Kidney (tissue), 22 donors: ENCODE measurements at places on chromosomes 13 and 19. TPM values are rescaled to one million over a fixed set of nuclear protein-coding genes. Genes with fewer than 3 reads are reported as not detected.

SBNO2 gene
- 156 TPM for total RNA-seq

CPB2 gene
- not detected for total RNA-seq

ZNF865 gene
- 17.4 TPM for total RNA-seq

IL17D gene
- total RNA-seq: 0.44 TPM

SBSN gene
- total RNA-seq: not detected

ZNF556 gene
- total RNA-seq: 0.76 TPM

ASPDH gene
- total RNA-seq: not detected

NPHS1 gene
- total RNA-seq: 0.25 TPM

CDC42EP5 gene
- 29.9 TPM for total RNA-seq

TMEM150B gene
- total RNA-seq: 3.6 TPM

C13orf42 gene
- not detected for total RNA-seq

ERICH4 gene
- not detected for total RNA-seq

DNA sequence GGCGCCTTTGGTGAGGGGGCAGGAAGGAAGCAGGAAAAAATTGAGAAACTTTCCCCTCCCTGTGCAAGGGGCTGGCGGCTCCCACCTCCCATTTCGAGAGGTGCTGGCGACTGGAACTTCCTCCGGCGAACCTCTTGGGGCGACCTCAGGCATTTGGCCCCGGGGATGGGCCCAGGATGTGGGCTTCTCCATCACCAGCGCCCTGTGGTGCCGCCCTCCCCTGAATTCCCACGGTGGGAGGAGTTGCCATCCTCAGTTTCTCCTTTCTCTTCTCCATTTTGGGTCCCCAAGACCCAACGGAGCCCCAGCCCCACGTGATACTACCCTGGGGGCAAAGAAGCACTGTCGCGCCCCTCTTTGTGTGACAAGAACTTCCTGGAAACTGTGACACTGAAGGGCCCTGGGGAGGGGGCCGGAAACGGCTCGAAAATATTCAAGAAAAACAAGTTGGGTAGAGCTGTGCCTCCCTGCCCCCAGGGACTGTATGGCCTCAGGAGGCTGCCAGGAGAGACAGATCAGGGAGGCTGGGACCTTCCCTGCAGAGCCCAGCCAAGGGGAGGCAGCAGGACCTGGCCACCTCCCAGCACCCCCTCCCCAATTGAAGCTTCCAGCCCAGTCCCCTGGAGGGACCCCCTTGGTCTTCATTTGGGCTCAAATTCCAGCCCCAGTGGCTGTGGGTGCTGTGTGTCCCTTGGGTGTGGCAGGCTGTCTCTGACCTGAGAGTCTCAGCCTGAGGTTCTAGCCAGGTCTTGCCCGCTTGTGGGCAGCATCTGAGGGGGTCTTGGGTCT lies 16.2 kb upstream of the AP1M2 start:
- DNase-seq: peak; percentile 81

GRCh38 chr13:104111031-104111430 lies 1044.8 kb upstream of the SLC10A2 start:
- DNase-seq: no peak

- peak; percentile 46 for DNase-seq
Observed at GRCh38 chr19:6723738-6724137, 3.3 kb upstream of the C3 start.

- no peak for DNase-seq
Observed at GRCh38 chr13:77537289-77537919, 1.9 kb downstream of the SCEL start.

GRCh38 chr19:30896554-30896953 lies 452.7 kb downstream of the TSHZ3 start:
- peak; percentile 93 for DNase-seq

GRCh38 chr19:46350029-46350757 lies 3.3 kb downstream of the PPP5C start:
- no peak for DNase-seq

DNA sequence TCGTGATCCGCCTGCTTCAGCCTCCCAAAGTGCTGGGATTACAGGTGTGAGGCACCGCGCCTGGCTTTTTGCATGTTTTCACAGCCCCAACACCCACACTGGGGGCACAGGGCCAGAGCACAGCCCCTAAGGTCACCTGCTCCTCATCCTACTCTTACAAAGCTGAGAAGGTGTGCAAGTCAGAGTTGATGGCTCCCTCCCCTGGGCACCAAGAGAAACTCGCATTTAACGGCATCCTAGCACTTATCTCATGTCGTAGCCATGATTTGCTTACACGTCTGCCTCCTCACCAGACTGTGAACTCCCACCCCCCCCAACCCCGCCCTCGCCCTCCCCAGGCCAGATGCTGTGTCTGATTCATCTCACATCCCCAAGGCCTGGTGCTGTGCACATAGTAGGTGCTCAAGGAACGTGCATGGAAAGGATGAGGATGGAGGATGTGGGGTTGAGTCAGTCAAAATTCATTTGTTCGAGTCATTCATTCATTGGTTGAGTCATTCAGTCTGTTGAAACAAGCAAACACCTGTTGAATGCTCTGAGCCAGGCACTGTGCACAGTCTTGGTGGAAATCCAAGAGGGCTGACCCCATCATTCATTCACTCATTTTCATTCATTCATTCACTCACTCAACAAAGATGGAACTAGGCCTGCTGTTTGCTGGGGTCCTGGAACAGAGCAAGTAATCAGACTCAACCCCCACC lies 11.3 kb downstream of the SHANK1 start:
- no peak for DNase-seq

DNA sequence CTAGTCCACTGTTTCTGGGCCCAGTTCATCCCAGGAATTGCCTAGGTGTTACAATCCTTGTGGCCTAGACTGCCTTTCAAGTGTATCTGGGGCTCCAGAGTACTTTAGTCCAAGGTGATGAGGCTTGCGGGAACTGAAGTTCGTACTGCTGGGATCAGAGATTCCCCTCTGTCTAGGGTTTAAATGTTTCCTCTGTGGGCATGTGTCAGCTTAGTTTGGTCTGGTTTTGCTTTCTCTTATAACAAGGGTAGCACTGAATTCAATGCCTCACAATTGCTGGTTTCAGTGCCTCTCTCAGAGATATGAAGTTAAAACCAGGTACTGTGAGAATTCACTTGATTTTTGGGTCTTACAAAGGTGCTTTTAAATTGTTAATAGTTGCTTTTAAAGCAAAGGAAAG lies 30.8 kb downstream of the RGCC start:
- DNase-seq: no peak

- peak; percentile 16 for DNase-seq
Observed at GRCh38 chr19:33906578-33907335, 110.1 kb downstream of the KCTD15 start.

- no peak for DNase-seq
Observed at GRCh38 chr19:35380450-35381124, 9.7 kb downstream of the GPR42 start.

- DNase-seq: no peak
Observed at GRCh38 chr13:37385248-37385647, 213.3 kb downstream of the POSTN start.

DNA sequence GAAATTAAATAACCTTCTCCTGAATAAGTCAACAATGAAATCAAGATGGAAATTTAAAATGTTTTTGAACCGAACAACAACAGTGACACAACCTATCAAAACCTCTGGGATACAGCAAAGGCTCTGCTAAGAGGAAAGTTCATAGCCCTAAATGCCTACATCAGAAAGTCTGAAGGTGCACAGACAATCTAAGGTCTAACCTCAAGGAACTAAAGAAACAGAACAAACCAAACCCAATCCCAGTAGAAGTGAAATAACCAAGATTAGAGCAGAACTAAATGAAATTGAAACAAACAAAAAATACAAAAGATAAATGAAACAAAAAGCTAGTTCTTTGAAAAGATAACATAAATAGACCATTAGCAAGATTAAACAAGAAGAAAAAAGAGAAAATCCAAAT lies 9.0 kb downstream of the UGGT2 start:
- DNase-seq: no peak

DNA sequence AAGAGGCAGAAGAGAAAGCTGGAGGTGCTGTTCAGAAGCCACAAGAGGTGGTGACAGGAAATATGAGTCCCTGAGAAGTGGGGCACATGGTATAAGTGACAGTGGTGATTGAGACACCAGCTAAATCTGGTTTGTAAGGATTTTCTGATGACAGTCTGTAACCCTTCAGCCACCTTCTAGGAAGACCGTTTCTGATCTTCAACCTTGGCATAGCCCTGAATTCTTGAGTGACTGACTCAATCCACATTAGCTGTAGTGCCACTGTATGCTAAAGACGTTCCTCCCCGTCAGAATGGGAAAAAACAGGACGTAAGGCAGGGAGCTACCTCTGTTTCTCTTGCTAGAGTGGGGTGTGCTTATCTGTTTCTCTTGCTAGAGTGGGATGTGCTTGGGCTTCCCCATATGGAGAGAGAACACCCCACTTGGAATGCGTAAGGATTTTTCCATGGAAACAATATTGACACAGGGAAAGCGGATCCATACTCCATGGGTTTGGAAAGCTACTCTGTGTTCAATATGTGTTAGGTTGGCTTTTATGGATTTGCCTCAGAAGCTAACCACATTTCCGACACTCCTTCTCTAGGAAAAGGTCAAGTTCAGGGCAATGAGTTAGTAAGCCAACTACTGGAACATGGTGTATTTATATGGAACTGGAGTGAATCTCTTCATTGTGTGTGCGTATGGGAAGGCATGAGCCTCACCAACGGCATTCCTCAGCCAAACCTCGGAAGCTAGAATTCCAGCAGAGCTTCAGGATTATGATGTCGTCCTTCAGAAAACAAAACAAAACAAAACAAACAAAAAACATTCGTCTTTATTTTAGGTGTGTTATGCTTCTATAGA lies 948.8 kb upstream of the SLC10A2 start:
- no peak for DNase-seq

DNA sequence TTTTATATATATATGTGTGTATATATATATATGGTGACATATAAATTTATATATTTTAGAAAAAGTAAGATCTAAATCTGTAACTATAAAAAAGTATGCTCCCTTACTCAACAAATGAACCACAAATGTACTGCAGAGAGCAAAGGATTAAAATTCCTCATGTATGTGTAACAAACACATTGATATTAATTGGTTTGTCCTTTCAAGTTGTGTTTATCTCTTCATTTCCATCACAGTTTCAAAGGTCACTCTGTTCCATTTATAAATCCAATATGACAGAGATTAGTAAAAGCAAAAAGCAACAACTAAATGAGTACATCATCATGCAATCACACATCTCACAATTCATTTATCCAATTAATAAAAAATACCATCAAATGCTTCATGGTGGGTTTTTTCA lies 247.9 kb downstream of the DACH1 start:
- no peak for DNase-seq

- DNase-seq: no peak
Observed at GRCh38 chr13:82802528-82802927, 1079.7 kb downstream of the SLITRK1 start.

- DNase-seq: peak; percentile 97
Observed at GRCh38 chr19:4343370-4344307, at the start of gene MPND. TSS of gene MPND (plus strand) at chr19:4343562. CDS start at chr19:4343594, 32 bp downstream.

GRCh38 chr13:112455476-112456059 lies 79.4 kb downstream of the SPACA7 start:
- DNase-seq: no peak

GRCh38 chr13:100149389-100149788 lies 60.5 kb downstream of the PCCA start:
- DNase-seq: no peak

GRCh38 chr13:49933511-49933910 lies 2.6 kb downstream of the SPRYD7 start:
- no peak for DNase-seq

GRCh38 chr19:45643024-45643926 lies 4.1 kb upstream of the EML2 start:
- peak; percentile 92 for DNase-seq
